ENCODE measurements at places on chromosomes 1 and 21.

GRCh38 chr1:44681905-44682882, 7.7 kb downstream of the ARMH1 start:
- no peak for DNase-seq

DNA sequence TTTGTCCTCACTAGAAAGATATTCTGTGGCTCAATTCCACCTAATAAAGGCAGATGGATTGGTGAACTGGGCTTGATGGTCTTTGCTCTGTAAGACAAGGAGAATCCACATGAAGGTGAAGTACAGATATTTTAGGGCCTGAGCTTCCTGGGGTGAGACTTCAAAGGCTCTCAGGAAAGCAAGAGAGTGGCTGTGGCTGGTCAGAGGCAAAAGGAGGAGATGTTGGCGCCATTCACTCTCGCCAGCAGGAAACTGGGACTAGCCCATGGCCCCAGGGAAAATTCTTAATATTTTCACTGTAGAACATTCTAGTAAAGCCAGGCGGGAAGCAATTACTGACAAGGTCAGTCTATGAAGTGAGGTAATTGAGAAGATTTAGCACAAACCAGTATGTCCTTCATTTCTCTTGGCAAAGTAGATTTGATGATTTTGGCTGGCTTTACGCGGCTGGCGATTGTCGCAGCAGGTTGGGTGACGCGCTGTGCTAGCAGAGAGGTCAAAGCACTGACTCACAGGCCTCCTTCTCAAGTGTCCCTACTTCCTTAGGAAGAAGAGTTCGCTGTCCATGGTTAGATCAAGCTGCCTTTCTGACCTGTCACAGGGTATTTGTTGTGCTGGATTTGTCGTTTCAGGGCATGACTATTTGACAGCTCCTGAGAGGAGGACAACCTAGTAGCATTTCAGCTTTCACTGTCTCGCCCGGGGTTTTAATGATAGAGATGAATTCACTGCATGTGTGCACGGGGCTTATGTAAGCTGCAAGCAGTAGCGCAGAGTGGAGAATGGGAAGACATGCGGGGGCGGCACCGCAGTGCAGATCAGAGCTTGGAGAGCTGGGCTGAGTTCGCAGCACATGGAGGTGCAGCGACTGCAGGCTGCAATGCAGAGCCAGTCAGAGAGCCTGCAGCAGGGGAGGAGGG, 32.7 kb downstream of the XCL1 start:
- no peak for DNase-seq

DNA sequence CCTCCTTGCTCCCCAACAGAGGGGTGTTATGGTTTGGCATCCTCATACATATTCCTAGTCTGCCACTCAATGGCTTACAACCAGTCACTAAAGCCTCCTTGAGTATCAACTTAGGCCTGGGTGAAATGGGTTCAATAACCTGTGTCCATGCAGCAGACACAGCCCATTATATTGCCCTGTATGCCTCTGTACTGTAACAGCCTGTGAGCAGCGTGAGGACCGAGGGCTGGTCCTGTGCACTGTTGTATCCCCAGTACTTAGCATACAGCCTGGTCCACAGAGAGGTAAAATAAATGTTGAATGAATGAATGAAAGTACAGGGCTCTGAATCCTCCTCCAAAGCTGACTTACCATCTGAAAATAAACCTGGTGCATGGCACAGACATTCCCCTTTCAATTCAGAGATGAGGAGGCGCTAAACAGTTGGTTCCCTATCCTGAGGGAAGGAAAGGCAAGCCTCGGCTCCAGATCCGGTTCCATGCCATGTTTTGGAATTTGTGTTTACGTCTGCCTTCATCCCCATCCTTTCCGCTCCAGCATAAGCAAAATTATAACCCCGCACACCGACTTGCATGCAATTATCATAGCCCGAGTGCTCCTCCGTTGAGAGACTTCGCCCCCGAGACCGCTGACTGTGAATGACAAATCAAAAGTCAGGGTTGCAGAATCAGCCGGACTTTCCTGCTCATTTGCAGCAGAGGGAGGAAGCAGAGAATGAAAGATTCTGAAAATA, 45.0 kb upstream of the DNAJC6 start:
- DNase-seq = no peak

DNA sequence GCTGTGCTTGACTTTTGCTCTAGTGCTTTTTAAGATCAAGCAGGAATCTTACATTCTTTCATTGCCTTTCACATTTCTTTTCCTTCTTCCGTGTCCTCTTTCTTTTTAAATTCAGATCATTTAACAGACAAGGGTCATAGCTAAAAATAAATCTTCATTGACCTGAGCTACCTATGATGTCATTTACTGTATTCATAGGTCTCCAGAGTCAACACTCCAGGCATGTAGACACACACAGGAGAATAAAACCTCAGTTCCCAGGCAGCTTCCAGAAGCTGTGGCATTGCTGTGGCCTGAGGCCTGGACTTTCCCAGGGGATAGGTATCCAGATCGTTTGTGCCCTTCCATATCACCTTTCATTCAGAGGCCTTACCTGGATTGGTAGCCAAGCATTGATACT, 38.5 kb upstream of the ENAH start:
- no peak for DNase-seq

DNA sequence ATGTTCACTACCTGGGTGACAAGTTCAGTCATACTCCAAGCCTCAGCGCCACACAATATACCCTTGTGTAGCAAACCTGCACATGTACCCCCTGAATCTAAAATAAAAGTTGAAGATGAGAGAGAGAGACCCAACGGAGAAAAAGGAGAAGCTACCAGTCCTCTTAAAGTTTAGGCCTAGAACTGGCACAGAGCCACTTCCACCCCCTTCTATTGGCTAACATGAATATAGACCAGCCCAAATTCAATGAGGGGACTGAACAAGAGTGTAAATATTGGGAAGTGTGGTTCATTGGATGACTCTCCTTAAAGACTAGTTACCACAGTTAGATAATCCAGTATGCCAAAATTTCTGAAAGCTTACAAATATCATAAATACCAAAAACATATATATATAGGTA, 139.9 kb upstream of the ATP1B1 start:
- DNase-seq = no peak

GRCh38 chr1:150118716-150119115, 31.0 kb upstream of the PLEKHO1 start:
- no peak for DNase-seq

DNA sequence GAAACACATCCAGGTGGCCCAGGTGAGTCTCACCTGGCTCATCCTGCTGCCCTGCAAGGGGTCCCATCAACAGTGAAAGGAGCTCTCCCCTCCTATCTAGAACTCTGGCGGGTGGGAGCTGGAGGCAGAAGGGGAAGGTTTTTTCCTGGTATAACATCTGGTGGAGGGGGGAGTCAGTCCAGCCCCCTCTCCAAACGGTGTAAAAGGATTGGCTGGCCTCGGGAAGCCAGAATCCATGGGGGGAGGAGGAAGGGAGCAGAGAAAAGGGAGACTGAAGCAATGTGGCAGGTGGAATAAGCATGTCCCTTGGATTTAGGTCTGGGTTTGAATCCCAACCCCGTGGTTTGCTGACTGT, 1.2 kb upstream of the CAMK2N1 start:
- no peak for DNase-seq

GRCh38 chr1:58885998-58886397, 102.2 kb upstream of the JUN start:
- no peak for DNase-seq

GRCh38 chr1:160656737-160657136, 9.9 kb upstream of the SLAMF1 start:
- DNase-seq = no peak

DNA sequence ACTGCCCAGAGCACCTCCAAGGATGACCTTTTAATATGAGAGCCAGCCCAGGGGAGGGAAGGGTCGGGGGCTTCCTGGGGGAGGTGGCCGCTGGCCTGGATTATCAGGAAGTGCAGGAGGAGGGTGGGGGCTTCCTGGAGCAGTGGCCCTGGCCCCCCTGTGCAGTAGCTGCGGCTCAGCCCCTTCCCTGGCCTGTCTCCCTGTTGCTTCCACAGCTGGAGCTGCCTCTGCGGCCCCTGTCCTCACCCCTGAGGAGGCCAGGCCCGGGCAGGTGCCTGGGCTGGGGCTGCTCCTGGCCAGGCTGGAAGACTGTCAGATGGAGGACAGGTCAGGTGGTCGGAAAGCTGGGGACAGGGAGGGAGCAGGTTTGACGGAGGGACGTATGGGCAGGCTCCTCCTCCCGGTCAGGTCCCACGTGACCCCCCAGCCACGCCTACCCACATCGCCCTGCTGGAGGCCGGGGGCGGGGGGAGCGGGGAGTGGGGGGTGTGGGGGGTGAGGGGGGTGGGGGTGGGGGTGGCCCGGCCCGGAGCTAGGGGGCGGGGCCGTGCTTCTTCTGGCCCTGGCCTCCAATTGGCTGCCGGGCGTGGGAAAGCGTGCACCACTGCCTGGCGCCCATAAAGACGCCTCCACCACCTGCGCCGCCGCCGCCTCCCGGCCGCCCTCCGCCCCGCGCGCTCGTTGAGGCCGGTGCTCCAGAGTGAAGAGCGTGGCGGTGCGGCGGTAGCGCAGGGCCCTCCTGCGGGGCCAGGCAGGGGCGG, 10.2 kb upstream of the TNFRSF14 start:
- peak; percentile 86 for DNase-seq

DNA sequence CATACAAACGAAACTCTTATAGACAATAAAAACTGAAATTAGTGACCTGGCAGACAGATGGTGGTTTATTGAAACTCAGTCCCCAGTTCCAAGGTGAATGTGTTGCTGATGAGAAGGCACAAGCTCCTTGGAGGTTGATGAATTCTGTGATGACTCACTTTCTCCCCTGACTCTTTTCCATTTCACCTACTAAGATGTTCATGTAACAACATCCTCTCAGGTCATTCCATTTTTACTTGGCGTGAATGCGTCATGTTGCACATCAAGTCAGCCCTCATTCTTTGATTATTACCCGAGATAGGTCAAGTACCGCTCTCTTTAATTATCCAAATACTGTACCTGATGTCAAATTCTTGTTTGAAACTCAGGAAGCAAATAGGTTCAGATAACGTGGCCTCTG, 10.1 kb upstream of the IL10RB start:
- DNase-seq = no peak

- no peak for DNase-seq
Measured at GRCh38 chr21:44916965-44917364, 3.7 kb downstream of the ITGB2 start.

- no peak for DNase-seq
Measured at GRCh38 chr1:51019811-51020210, 49.8 kb downstream of the CDKN2C start.

DNA sequence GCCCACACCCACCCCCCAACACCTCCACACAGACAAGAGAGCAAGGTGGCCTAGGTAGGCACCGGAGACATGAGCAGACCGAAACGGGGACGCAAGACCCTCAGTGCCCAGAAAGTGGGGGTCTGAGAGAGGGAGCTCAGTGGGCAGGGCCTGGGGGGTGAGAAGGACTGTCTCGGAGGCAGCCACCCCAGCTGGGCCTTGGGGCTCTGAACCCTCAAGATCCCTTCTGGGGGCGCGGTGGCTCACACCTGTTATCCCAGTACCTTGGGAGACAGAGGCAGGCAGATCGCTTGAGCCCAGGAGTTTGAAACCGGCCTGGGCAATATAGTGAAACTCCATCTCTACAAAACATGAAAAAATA, 9.1 kb upstream of the GNB1 start:
- no peak for DNase-seq

- DNase-seq = no peak
Measured at GRCh38 chr21:45917241-45917640, 64.3 kb upstream of the COL6A1 start.

DNA sequence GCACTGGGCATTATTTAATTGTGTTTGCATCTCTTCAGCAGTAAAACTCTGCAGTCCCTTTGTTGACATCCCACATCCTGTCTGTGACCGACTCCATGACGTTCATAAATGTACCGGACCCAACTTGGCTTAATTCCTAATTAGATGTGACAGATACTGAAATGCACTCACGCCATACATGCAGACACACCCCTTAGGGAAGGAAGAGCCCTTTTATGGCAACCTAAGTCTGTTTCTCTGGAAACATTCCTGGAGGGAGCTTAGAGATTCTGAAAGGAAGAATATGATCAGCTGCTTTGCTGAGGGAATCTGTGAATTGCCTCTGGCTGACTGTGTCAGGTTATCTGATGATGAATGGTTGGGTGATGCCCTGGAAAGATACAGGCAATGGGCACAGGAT, 33.4 kb downstream of the ADAMTS5 start:
- no peak for DNase-seq

DNA sequence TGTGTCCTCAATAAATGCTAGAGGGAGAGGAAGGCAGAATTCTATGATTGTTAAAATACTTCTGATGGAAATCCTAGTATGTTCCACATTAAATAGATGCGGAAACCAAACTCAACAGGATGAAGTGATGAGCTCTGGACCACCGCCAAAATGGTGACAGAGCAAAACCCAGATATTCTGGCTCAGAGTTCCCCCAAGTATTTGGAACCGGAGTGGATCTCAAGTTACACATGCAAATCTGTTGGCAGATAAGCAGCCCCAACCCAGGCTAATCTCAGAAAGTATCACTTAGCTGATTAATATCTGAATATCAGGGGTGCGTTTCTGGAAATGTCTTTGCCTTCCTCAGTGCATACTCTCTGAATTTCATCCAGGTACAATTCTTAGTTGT, 17.4 kb upstream of the GRHL3 start:
- no peak for DNase-seq

DNA sequence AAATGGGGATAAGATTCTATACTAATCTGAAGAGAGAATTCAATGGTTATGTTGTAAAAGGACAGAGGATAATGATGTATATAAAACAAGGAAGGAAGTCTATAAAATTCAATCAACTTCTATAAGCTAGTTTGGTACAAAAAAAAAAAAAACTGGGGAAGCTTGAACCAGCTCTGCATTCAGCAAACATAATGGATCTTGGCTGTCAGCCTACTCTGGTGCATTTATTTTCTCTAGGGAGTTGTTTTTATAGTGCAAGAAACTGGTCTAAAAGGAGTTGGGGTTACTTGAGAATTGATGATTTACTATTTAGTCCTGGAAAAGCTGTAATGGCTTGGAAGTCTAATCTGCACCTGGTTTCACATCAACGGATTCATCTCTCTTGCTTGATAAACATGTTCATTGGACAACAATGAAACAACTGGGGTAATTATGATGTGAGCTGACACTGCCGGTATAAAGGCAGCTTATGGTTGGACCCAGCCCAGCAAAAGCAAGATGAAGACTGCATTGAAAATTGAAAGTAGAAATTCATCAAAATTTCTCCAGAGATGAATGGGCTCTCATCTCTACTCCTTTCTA, 199.4 kb upstream of the NRIP1 start:
- DNase-seq = no peak

- DNase-seq = no peak
Measured at GRCh38 chr1:66022904-66023620, 230.4 kb downstream of the PDE4B start.

GRCh38 chr1:97903626-97904025, 17.2 kb downstream of the DPYD start:
- no peak for DNase-seq

DNA sequence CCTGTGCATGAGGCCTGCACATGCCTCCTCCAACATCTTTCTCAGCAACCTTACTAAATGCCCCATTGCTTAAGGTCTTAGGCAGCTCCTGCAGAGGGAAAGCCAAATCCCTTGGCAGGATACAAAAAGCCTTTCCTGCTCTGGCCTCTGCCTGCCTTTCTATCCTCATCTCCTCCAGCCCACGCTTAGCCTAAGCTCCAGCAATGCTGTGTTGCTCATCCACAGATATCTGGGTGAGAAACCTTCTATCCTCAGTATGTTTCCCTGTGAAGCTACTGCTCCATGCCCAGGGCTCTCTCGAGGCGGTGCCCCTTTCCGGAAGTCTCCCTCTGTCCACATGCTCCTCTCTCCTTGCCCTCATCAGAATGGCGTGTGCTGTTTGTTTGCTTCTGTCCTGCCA, 37.0 kb upstream of the CCSAP start:
- no peak for DNase-seq

- DNase-seq = no peak
Measured at GRCh38 chr1:53539711-53540603, 80.8 kb downstream of the DMRTB1 start.

All from liver (tissue), 10 donors.